Hair follicle dermal papilla cell (primary cell): ENCODE measurements at places on chromosomes 7 and 10. TPM values are rescaled to one million over a fixed set of nuclear protein-coding genes. Genes with fewer than 3 reads are reported as not detected.

The CACNB2 gene
- total RNA-seq = 0.73 and 0.97 TPM in 2 replicates

The ACSL5 gene
- total RNA-seq = 5.1 and 9.6 TPM in 2 replicates

The PTN gene
- total RNA-seq = 14.6 and 14.8 TPM in 2 replicates

The EIF5AL1 gene
- total RNA-seq = 0.36 and 0.49 TPM in 2 replicates

The JCAD gene
- total RNA-seq = 33.9 and 40.7 TPM in 2 replicates

The PIP gene
- not detected in 2 replicates for total RNA-seq

The HOXA3 gene
- total RNA-seq = not detected in 2 replicates

The TLX1 gene
- total RNA-seq = not detected in 2 replicates

The AGR2 gene
- total RNA-seq = not detected in 2 replicates

The HSPA12A gene
- 11.3 and 11.8 TPM in 2 replicates for total RNA-seq

The EEPD1 gene
- 7.9 and 10.2 TPM in 2 replicates for total RNA-seq

The GIGYF1 gene
- 22.8 and 26.9 TPM in 2 replicates for total RNA-seq

The CCL24 gene
- not detected in 2 replicates for total RNA-seq

The C10orf62 gene
- total RNA-seq = 0.49 TPM in 1 of 2 replicates, not detected in the other

The C10orf143 gene
- 1.3 and 1.9 TPM in 2 replicates for total RNA-seq

The RSPH10B gene
- not detected in 2 replicates for total RNA-seq

The WNT8B gene
- not detected in 2 replicates for total RNA-seq

The CYP2C9 gene
- not detected in 2 replicates for total RNA-seq

The TDRD1 gene
- 3.3 and 4.7 TPM in 2 replicates for total RNA-seq

The EBLN1 gene
- not detected in 2 replicates for total RNA-seq

The EPHB4 gene
- 111 and 120 TPM in 2 replicates for total RNA-seq

The ATP6V1F gene
- 52.1 and 57.7 TPM in 2 replicates for total RNA-seq

The VSTM4 gene
- total RNA-seq = 71.4 and 77.0 TPM in 2 replicates

The FAM20C gene
- total RNA-seq = 70.4 and 95.6 TPM in 2 replicates

The NRCAM gene
- total RNA-seq = 2.7 and 3.4 TPM in 2 replicates

The PRSS37 gene
- not detected in 2 replicates for total RNA-seq

The TMEM176B gene
- total RNA-seq = 0.97 and 47.9 TPM in 2 replicates

The NXPH1 gene
- total RNA-seq = not detected in 2 replicates

The C10orf90 gene
- total RNA-seq = 0.12 TPM in 1 of 2 replicates, not detected in the other

The GLI3 gene
- total RNA-seq = 29.3 and 32.5 TPM in 2 replicates

The CTNNA3 gene
- total RNA-seq = under 0.01 and 0.24 TPM in 2 replicates

The ACTR3C gene
- 0.65 TPM in 1 of 2 replicates, not detected in the other for total RNA-seq

The PNLIPRP3 gene
- 0.12 TPM in 1 of 2 replicates, not detected in the other for total RNA-seq

The ACTL6B gene
- total RNA-seq = not detected in 2 replicates

The PPP1R3A gene
- not detected in 2 replicates for total RNA-seq

The LEP gene
- total RNA-seq = 3.1 and 4.1 TPM in 2 replicates

The IQCE gene
- total RNA-seq = 16.7 and 18.0 TPM in 2 replicates

The ATP6V0A4 gene
- not detected in 2 replicates for total RNA-seq

The CCDC3 gene
- total RNA-seq = 0.36 and 1.5 TPM in 2 replicates

The TACR2 gene
- total RNA-seq = 0.12 and 0.32 TPM in 2 replicates

The ZNF485 gene
- total RNA-seq = 1.9 and 2.6 TPM in 2 replicates

The DUSP5 gene
- total RNA-seq = 9.0 and 10.5 TPM in 2 replicates

The ASIC3 gene
- 0.12 and 0.16 TPM in 2 replicates for total RNA-seq

The CDC14C gene
- total RNA-seq = 0.12 and 0.16 TPM in 2 replicates

The TMEM196 gene
- total RNA-seq = not detected in 2 replicates

The TMEM270 gene
- total RNA-seq = not detected in 2 replicates

The AZGP1 gene
- total RNA-seq = 0.12 TPM in 1 of 2 replicates, not detected in the other

The METTL27 gene
- total RNA-seq = 9.0 and 9.4 TPM in 2 replicates

The TAF6 gene
- total RNA-seq = 39.9 and 40.7 TPM in 2 replicates

The SPDYE2B gene
- not detected in 2 replicates for total RNA-seq
